ENCODE measurements at places on chromosomes 12 and 14.

DNA sequence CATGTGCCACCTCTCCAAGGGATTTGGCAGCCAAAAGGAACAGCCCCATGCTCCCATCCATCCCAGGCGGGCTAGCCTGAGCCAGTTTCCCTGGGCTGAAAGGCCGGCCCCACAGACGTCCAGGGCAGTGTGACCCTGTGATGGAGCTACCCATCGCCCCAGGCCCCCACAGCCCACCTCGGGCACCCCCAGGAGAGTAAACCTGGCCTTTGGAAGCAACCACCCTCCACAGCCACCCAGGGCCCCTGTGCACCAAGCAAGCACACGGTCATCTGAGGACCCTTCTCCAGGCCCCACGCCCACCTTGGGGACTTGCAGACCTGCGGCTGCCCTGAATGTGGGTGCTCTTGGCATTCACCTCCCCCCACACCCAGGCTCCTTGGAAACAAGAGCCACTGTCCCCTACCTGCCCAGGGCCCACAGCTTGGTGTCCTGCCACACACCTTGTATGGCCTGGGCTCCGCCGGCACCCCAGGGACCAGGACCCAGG lies 8.4 kb downstream of the AHNAK2 start:
- H3K4me3 ChIP-seq = peak overlapping the region; percentile 93
- peaks cover 80% of the 10 kb centered on the region for H3K4me1 ChIP-seq
- peak overlapping the region; percentile 98 for H3K27ac ChIP-seq
- no peaks in the 10 kb centered on the region for H3K27me3 ChIP-seq

DNA sequence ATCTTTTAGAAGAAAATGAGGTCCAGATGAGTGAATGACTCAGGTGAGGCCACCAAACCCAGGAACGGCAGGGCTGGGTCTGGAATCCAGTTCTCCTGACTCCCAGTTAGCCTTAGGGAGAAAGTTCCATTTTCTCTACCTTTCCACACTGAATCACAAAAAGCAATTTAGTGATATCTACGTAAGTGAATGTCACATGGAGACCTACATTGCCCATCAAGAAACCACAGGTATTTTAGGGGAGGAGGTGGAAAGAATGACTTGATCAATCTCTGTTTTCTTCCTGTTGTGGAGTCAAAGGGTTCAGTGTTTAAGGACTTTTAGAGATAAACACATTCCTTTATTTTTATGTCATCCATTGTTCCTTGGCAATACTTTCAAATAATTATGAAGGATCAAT lies 106.9 kb upstream of the PTPRB start:
- H3K27ac ChIP-seq = peak overlapping the region; percentile 13
- peak; percentile 83 for DNase-seq
- no peaks in the 10 kb centered on the region for H3K27me3 ChIP-seq
- peaks cover 12% of the 10 kb centered on the region for H3K4me1 ChIP-seq
- H3K4me3 ChIP-seq = no peak overlapping the region

DNA sequence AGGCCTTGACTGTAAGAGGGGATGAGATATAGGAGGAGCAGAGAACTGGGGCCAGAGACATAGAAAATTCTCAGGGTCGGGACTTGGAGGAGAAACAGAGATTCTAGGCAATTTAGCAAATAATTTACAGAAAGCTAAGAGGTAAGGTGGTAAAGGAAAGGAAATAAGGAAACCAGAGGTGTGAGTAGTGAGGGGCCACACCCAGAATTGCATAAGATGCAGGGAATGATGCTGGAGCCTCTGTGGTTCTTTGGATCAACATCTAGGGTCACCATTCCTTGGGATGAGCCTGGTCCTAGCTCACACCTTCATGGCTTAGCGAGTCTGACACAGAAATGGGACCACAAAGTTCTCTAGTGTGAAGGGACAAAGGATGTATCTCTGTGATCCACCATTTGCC lies 949 bp upstream of the SDR9C7 start:
- H3K27me3 ChIP-seq = no peaks in the 10 kb centered on the region
- no peaks in the 10 kb centered on the region for H3K36me3 ChIP-seq
- no peak overlapping the region for H3K4me3 ChIP-seq
- H3K27ac ChIP-seq = no peak overlapping the region

DNA sequence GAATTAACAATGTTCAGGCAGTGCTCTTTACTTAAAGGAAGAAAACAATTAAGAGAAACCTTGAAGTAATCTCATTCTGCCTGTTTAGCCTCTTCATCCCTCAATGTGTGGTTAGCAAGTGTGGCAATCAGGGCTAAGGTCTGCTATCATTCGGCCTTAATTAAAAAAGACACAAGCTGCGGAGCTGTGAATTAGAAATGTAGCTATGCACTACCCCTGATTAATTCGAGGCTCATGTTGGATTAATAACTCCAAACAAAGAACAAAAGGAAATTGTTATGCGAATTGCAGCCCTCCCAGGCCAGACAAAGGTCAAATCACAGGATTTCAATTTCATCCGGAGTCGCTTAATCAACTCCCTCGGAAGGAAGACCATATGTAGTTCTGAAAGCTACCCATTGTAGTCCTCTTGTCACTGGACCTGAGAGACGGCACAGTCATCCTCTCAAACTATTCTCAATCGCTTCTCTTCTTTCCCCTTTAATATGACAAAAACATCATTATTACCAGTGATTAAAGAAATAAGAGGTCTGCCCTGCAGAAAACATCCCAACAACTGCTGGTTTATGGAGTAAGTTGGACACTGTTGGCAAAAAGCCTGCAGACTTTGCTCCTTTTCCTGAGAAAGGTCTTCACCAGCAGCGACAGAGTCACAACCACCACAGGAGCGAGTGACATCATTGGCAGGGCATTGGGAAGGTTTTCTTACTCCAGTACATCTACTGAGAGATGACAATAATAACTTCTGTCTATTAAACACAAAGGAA lies 71.1 kb upstream of the SOX5 start:
- H3K27ac ChIP-seq = no peak overlapping the region
- no peaks in the 10 kb centered on the region for H3K36me3 ChIP-seq
- DNase-seq = no peak
- H3K4me1 ChIP-seq = no peaks in the 10 kb centered on the region
- no peak overlapping the region for H3K4me3 ChIP-seq

- H3K27me3 ChIP-seq = no peaks in the 10 kb centered on the region
- DNase-seq = no peak
- H3K4me3 ChIP-seq = no peak overlapping the region
- H3K27ac ChIP-seq = no peak overlapping the region
These were observed 130.0 kb downstream of the TSPAN9 start for GRCh38 chr12:3207175-3207574.

DNA sequence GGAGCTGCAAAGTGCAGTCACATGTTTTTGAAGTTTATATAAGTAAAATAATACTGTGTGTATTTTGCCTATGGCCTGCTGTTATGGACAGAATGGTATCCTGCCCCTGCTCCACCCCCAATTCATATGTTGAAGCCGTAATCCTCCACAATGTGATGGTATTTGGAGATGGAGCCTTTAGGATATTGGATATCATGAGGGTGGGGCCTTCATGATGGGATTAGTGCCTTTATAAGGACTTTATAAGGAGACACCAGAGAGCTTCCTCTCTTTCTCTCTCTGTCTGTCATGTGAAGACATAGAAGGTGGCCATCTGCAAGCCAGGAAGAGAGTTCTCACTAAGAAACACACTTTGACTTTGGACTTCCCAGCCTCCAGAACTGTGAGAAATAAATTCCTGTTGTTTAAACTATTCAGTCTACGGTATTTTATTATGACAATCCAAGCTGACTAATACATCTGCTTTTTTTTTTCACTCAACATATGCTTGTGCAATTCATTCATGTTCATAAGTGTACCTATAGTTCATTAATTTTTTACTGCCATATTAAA lies 3.1 kb upstream of the CHPT1 start:
- no peak overlapping the region for H3K27ac ChIP-seq
- H3K36me3 ChIP-seq = no peaks in the 10 kb centered on the region
- no peak for DNase-seq
- no peaks in the 10 kb centered on the region for H3K27me3 ChIP-seq
- no peak overlapping the region for H3K4me3 ChIP-seq
- peaks cover 10% of the 10 kb centered on the region for H3K4me1 ChIP-seq

GRCh38 chr14:104968541-104969401 lies 9.4 kb downstream of the AHNAK2 start:
- peaks cover 14% of the 10 kb centered on the region for H3K36me3 ChIP-seq
- H3K27me3 ChIP-seq = no peaks in the 10 kb centered on the region
- peak; percentile 95 for DNase-seq
- peaks cover 70% of the 10 kb centered on the region for H3K4me1 ChIP-seq

DNA sequence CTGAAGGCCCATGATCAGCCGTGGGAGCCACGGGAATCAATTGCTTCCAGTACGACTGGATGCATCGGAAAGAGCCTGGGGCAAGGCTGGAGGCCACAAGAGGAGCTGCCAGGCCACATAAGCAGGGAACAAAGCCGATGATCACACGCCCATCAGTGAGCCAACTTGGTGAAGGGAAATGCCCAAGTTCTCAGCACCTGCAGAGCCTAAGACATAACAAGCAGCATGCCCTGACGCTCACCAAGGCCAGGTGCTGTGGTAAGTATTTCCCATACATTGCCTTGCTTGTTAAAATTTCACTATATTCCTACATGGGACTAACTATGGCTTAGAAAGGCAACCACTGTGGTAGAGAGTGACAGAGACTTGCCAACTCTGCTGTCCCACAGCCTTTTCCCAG lies 555.9 kb downstream of the BCL11B start:
- no peaks in the 10 kb centered on the region for H3K36me3 ChIP-seq
- no peak overlapping the region for H3K27ac ChIP-seq
- no peak overlapping the region for H3K4me3 ChIP-seq
- H3K27me3 ChIP-seq = no peaks in the 10 kb centered on the region

- H3K27me3 ChIP-seq = no peaks in the 10 kb centered on the region
- DNase-seq = no peak
- H3K36me3 ChIP-seq = no peaks in the 10 kb centered on the region
These were observed 9.8 kb upstream of the SMCO2 start for GRCh38 chr12:27436768-27437167.

DNA sequence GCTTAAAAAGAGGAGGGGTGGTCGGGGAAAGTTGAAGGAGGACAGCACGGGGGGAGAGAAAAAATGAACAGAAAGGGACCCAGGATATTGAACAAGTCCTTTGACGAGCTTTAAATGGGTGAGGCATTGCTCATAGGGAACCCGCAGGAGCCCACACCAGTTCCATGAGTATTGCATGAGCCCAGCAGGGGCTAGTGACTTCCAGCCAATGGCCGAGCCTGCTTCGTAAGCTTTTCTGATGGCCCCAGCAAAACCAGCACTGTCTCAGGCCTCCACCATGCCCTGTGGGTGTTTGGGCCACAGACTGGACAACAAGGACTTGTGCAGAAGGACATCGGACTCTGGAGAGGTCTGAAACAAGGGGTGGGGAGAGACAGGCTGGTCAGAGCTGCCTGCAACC lies 109.5 kb downstream of the ZFP36L1 start:
- no peaks in the 10 kb centered on the region for H3K27me3 ChIP-seq
- DNase-seq = no peak
- no peak overlapping the region for H3K4me3 ChIP-seq
- H3K36me3 ChIP-seq = no peaks in the 10 kb centered on the region
- peaks cover 87% of the 10 kb centered on the region for H3K4me1 ChIP-seq

GRCh38 chr14:54364555-54365415 lies 32.0 kb upstream of the CDKN3 start:
- peaks cover 13% of the 10 kb centered on the region for H3K4me1 ChIP-seq
- no peak for DNase-seq
- no peak overlapping the region for H3K27ac ChIP-seq
- H3K27me3 ChIP-seq = no peaks in the 10 kb centered on the region

- no peak overlapping the region for H3K4me3 ChIP-seq
- H3K27ac ChIP-seq = no peak overlapping the region
- H3K36me3 ChIP-seq = no peaks in the 10 kb centered on the region
- no peak for DNase-seq
- H3K4me1 ChIP-seq = no peaks in the 10 kb centered on the region
- H3K27me3 ChIP-seq = no peaks in the 10 kb centered on the region
These were observed 156.6 kb downstream of the RPAP3 start for GRCh38 chr12:47549258-47549657.

- no peaks in the 10 kb centered on the region for H3K36me3 ChIP-seq
- no peaks in the 10 kb centered on the region for H3K4me1 ChIP-seq
- no peak overlapping the region for H3K27ac ChIP-seq
- no peak overlapping the region for H3K4me3 ChIP-seq
These were observed 85.5 kb upstream of the HECTD1 start for GRCh38 chr14:31292937-31293616.

DNA sequence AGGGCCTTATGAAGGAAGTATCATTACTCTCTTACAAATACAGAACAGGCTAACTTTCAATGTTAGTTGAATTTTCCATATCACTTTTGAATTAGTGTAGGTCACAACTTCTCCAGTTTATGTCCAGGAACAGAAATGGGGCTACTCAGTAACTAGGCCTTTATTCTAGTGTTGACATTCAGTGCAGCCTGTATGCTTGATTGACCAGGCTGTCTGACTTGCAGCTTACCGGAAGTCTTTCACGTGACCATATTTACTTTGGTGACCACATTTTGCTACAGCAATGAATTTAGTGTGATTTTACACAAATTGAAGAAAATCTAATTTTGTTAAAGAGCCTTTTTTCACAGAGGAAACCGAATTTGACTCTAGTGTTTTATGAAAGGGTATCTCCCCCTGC lies 12.4 kb downstream of the MTERF2 start:
- no peaks in the 10 kb centered on the region for H3K27me3 ChIP-seq
- no peak overlapping the region for H3K27ac ChIP-seq
- no peak for DNase-seq
- peaks cover 9% of the 10 kb centered on the region for H3K36me3 ChIP-seq

- peaks cover 5% of the 10 kb centered on the region for H3K4me1 ChIP-seq
- no peaks in the 10 kb centered on the region for H3K36me3 ChIP-seq
- H3K4me3 ChIP-seq = no peak overlapping the region
- H3K27me3 ChIP-seq = peaks cover 71% of the 10 kb centered on the region
- no peak overlapping the region for H3K27ac ChIP-seq
- DNase-seq = no peak
These were observed 3.9 kb upstream of the GSC start for GRCh38 chr14:94773655-94774343.

DNA sequence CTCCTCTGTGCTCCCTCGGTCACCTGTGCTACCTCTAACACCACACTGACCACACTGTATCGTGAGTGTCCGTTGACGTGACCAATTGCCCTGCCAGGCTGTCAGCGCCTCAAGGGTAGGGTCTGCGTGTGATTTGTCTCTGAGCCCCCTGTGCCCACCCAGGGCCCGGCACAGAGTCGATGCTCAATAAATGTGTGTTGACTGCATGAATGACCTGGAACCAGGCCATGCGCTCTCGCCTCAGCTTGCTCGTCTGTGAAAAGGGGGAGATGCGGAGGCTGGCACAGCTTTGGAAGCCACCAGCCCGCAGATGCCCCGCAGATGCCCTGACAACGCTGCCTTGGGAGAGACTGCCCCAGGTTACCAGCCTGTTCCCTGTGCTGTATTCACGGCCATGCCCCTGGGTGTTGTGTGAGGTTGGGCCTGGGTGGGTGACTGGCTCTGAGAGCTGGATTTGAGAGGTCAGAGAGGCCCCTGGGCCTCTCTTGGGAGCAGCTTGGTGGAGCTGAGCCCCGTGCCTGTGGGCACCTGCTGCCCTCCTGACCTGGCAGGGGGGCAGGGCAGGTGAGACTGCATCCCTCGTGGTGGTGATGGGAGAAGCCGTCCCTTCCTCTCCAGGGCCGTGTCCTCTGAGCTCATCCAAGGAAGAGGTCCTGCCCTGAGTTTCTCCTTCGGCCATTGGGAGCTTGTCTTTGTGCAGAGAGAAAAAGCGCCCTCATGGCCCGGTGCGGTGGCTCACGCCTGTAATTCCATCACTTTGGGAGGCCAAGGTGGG lies 43.2 kb downstream of the CYP46A1 start:
- peaks cover 50% of the 10 kb centered on the region for H3K27me3 ChIP-seq
- no peaks in the 10 kb centered on the region for H3K4me1 ChIP-seq
- DNase-seq = no peak
- H3K36me3 ChIP-seq = no peaks in the 10 kb centered on the region
- H3K4me3 ChIP-seq = no peak overlapping the region

- H3K4me3 ChIP-seq = no peak overlapping the region
- H3K27ac ChIP-seq = no peak overlapping the region
- no peaks in the 10 kb centered on the region for H3K27me3 ChIP-seq
- H3K4me1 ChIP-seq = no peaks in the 10 kb centered on the region
- no peak for DNase-seq
These were observed 179.1 kb downstream of the LRIG3 start for GRCh38 chr12:58741226-58741625.

All from keratinocyte (primary cell).